ENCODE measurements at places on chromosomes 7 and 10.

- DNase-seq = peak; percentile 22
These were observed 54.1 kb upstream of the CYP26C1 start for GRCh38 chr10:93006435-93007039.

GRCh38 chr7:40115936-40116335 lies 18.5 kb downstream of the MPLKIP start:
- no peak for DNase-seq

GRCh38 chr7:15199482-15199881 lies 296.9 kb upstream of the DGKB start:
- DNase-seq = peak; percentile 27

DNA sequence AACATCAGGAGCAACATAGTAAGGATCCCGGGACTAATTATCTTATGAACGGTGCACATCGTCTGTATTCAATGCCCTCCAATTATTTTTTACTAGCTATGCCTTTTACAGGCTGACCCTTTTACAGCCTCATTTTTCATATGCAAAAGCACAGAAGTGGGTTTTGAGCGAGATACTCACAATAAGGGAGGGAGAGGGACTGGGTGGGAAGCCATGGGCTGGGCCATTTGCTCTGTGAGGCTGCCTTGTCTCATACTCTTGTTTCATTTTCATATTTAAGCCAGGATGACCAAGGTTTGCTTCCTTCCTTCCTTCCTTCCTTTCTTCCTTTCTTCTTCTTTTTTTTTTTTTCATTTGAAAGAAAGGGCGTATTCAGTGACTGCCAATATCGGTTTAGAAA lies 259.3 kb downstream of the TRIL start:
- DNase-seq = no peak

DNA sequence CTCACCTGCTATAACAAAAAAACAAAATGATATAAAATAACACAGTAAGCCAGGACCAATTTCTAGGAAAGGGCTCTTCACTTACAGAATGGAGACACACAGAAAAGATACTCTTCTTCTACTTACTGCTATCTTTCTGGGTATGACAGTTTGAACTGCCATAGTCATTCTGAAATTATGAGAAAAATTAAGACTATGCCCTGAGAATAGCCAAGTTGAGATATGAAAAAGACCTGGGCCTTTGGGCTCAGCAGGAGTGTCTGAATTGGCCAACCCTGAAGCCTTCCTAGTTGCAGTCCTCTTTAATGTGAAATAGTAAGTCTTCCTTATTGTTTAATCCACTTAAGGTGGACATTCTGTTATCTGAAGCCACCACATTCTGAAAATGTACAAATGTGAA lies 519.5 kb downstream of the GRID1 start:
- no peak for DNase-seq

Measured in NCI-H1105 treated with DMSO at 0.1 percent for 48 hours (cell line).